ENCODE measurements at places on chromosomes 7 and 10.

- ATAC-seq: no peak
Measured at GRCh38 chr10:48216744-48217143, 57.8 kb downstream of the FRMPD2 start.

- no peak for ATAC-seq
Measured at GRCh38 chr10:36676756-36677430, 448.5 kb upstream of the ANKRD30A start.

DNA sequence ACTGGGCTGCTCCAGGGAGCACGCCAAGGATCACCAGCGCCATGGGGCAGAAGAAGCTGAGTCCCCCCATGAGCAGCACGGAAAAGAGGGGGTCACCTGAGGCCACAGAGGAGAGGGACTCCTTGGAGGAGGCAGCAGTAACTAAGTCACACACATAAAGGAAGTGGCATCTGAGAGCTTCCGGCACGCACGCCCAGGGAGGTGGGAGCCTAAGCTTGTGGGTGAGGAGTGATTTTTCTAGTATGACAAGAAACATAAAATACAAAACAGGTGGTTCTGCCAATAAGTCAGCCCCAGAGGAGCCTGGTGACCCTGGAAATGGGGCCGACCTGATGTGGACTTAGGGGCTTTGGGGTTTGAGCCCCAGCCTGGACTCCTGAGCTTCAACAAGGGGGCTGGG, 60.8 kb downstream of the CARD11 start:
- no peak for ATAC-seq

GRCh38 chr7:80883154-80884025, 35.5 kb downstream of the SEMA3C start:
- no peak for ATAC-seq

GRCh38 chr7:6438427-6438826, 9.3 kb downstream of the DAGLB start:
- no peak for ATAC-seq

- ATAC-seq: no peak
Measured at GRCh38 chr7:65953890-65954450, 28.0 kb downstream of the GUSB start.

Data from activated CD4-positive, CD25-positive, alpha-beta regulatory T cell treated with anti-CD3 and anti-CD28 coated beads, Interleukin-2, amount 50 U/mL, for 24 hours (primary cell).